ENCODE measurements at places on chromosomes 6 and 20. TPM values are rescaled to one million over a fixed set of nuclear protein-coding genes. Genes with fewer than 3 reads are reported as not detected.

The ADISSP gene
- 24.2 TPM for polyA plus RNA-seq

- DNase-seq, result no peak
Measured at GRCh38 chr20:77231-77630, 10.2 kb upstream of the DEFB125 start.

DNA sequence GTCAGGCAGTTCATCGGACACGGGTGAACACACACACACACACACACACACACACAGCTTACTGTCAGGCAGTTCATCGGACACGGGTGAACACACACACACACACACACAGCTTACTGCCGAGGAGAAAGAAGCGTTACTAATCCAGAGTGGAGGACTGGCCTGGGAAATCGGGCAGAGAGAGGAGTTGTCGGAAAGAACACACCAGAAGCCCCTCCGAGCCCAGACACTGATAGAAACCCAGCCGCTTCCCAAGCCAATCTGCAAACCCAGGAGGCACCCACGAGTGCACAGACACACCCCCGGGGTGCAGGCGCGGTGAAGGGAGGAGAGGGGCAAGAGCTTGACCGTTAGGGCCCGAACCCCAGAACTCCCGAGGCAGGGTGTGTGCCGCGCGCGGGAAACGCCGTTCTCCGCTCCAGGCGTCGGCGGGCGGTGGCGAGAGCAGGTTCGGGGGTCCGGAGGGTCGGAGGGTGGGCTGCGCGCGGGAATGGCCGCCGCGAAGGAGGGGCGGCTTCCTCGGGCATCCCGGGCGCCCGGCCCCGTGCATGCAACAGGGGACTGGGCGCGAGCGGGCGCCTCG, 636 bp downstream of the ELOVL2 start:
- peak; percentile 4 for DNase-seq

DNA sequence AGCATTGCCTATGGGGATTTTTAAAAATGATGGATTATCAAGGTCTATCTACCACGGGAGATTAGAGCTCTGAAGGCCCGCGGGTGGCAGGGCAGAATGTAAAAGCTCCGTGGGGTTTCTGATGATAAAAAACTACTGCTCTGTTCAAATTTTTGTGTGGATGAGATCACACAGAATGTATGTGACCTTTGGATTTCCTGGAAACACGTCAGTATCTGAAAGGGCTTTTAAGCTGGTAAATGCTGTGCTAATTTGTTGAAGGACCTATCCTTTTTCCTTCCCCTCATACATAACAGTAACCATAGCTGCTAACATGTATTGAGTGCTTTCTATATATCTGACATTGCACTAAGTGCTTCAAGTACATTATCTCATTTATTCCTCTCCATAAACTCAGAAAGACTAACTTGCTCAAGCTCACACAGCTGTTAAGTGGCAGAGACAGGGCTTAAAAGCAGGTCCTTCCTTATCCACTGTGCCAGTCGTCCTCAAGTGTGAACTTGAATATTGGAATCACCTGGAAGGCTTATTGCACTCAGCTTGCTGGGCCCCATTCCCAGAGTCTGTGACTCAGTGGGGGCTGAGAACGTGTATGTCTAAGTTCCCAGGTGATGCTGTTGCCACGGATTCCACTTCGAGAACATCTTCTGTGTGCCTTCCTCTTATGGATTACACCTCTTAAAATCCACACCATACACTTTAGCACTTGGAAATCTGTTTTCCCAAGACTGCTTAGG, 1.9 kb upstream of the TMEM242 start:
- DNase-seq, result no peak

- DNase-seq, result no peak
Measured at GRCh38 chr20:41261260-41261659, 56.3 kb downstream of the ZHX3 start.
